ENCODE measurements at places on chromosomes 13 and 19. TPM values are rescaled to one million over a fixed set of nuclear protein-coding genes. Genes with fewer than 3 reads are reported as not detected.

GRCh38 chr19:1370579-1371361, 12.9 kb upstream of the NDUFS7 start:
- DNase-seq = no peak

DNA sequence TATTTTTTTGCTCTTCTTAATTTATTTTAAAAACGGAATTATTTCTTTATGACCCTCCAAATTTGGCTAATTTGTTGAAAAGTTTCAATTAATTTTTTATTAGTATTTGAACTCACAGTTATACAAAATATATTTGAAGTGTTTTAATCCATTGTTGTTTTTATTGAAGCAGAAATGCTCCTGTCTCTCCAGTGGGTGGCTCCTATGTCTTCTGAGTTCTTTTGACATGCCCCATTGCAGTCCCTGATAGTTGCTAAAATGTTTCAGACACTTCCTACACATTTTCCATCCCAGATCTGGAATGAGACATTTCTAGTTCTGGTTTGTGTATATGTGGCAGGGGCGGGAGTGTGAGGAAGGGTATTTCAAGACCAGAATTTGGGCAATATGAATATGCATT, 579.4 kb upstream of the PRR20A start:
- no peak for DNase-seq

GRCh38 chr19:29129148-29129547, 83.8 kb downstream of the UQCRFS1 start:
- DNase-seq = no peak

DNA sequence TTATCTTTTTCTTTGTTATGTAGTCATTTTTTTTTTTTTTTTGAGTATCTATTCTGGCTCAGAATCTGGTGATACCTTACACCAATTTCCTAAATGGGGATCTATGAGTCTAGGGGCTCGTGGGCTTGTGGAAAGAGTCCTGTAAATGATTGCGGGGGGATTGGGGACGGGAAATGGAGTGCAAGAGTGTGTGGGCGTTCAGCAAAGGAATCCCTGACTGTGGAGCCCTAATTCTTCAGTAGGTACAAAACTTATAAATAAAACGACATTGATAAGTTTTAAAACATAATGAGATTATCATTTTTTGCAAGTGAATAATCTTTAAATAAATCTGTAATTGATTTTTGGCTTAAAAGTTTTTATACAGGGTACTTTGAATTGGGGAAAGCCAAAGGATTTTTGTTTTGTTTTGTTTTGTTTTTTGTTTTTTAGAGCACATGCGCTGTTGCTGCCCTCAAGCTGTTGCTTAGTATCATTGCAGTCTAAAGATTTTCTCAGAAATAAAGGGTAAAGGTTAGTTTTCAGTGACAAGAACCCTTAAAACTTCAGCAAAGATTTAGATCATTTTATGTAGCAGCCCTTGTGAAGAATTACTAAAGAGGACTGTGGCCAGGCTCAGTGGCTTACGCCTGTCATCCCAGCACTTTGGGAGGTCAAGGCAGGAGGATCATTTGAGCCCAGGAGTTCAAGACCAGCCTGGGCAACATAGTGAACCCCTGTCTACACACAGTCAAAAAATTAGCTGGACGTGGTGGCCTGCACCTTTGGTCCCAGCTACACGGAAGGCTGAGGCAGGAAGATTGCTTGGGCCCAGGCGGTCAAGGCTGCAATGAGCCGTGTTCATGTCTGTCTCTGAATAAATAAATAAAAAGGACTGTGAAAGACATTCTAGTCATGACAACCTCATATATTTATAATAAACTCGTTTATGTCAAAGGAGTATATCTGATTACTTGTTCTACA, 1.7 kb downstream of the ERCC5 start:
- no peak for DNase-seq

GRCh38 chr19:41309180-41310032, 566 bp upstream of the CCDC97 start:
- no peak for DNase-seq

DNA sequence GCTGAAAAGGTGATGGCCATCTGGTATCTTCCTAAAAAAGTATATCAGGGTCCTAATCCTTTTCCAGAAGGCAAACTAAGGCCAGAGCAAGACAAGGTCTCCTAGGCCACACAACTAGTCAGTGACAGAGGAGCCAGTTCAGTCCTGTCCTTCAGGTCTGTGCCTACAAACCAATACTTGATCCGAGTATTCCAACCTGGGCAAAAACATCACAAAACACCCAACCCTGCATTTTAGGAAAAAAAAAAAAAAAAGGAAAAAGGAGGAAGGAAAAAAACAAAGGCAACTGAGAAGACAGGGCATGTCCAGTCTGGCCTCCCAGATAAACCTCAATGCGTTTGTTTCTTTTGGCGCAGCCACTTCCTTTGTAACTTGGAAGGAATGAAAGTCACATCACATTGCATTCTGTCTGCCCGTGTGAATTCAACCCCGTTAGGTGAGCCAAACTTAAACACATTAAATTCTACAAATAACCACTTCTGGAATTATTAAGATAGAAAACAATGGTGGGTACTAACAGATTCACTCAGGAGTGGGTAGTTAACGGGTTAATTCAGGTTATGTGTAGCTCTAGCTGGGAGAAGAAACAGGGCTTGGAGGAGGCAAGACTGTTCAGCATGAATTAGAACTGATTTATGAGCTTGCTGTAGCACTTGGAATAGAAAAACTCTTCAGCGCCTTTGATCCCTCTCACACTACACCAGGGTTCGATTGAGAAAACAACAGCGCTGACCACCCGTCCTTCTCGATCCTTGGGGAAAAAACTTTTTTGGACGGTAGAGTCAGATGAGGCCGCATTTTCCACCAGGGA, 43.0 kb upstream of the HNRNPA1L2 start:
- peak; percentile 30 for DNase-seq

GRCh38 chr19:41189425-41190065, 3.5 kb upstream of the CYP2S1 start:
- DNase-seq = no peak

DNA sequence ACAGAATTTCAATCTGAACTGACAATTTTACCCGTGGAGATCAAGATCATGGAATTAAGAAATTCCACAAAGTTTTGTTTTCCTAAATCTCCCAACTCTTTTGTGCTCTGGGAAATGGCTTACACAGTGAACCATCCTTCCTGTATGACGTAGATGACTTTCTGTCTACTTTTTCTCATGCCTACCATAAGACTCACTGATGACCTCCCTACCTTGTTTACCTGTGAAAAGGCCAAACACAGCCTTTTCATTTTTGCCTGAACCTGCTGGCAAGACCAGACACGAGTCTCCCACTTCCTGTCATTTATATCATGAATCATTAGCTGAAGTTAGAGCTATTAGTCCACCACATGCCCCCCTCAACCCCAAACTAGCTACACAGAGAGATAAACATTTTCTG, 4.6 kb upstream of the KBTBD6 start:
- no peak for DNase-seq

DNA sequence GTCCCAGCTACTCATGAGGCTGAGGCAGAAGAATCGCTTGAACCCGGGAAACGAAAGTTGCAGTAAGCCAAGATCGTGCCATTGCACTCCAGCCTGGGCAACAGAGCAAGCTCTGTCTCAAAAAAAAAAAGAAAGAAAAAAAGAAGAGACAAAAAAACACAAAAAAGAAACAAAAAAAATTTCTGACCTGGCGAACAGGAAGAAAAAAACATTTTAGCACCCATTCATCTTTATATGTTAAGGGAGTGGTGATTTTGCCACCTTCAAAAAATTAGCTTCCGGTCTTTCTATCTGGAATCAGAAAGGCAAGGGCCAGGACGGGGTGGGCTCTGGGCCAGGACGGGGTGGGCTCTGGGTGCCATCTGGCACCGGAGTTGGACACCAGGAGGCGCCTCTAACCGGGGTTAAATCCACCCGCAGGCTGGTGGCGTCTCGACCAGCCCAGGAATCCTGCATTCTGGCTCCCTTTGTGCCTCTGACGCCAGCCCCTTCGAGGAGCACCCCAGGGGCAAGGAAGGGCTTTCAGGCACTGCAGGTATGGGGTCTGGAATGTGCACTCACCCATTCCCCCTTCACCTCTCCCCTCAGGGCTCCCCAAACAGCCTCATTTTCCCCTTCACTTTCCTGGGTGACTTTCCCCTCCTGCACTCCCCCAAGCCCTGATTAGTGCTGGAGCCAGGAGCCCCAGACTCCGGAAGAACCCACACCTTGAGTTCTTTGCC, 10.4 kb upstream of the ZSWIM4 start:
- DNase-seq = peak; percentile 81

- DNase-seq = no peak
Observed at GRCh38 chr19:53576941-53577653, 39.2 kb downstream of the ZNF331 start.

- no peak for DNase-seq
Observed at GRCh38 chr19:10045371-10045770, 32.1 kb downstream of the RDH8 start.

DNA sequence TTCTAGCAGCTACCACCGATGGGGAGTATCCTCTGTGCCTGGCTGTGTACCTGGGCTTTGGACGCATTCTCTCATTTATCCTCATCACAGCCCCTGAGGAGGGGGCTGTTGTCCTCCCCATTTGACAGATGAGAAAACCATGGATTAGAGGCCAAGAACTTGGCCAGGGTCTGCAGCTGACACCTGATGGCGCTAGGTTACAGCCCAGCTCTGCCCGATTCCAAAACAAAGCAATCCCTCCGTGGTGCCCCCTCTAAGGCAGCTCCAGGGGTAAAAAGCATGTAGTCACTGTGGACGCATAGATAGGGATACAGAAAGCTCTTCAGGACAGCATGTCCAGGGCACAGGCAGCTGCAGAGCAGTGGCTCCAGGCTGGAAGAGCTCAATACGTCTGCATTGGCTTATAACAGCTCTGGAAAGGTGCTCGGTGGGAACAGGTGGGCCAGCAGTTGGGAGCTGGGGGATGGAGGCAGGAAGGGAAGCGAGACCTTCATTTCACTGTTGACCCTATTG, 35.4 kb upstream of the UQCRFS1 start:
- DNase-seq = no peak

DNA sequence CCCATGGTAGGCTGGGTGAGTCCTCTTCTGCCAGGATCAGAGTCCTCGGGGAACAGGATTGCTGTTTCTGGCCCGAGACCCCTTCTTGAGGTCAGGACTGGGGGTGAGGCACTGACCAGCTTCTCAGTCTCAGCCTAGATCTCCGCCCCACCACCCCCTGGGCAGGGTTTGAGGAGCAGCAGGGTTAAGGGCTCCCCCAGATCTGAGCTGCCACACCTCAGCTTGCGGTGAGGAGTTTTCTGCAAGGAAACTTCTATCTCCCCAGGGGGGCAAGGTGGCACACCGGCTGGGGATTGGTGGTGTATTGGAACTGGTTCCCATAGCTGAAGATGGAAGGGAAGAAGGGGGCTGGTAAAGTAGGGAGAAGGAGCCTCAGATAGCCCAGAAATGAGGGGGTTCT, 19.5 kb downstream of the CHST8 start:
- DNase-seq = no peak

DNA sequence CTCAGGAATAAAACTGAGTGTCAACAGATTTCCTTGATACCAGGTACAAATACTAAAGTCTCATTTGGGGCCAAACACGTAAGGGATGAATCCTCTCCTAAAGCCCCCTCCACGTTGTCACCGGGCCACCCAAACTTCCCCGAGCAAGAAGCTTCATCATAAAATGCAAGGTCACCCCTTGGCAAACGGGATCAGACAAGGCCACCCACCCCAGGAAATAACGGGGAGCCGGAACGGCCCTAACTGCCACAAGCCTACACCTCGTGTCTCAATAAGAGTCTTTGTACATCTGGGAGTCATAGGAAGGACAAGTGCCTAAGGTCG, 717 bp downstream of the EEF2 start:
- DNase-seq = no peak

DNA sequence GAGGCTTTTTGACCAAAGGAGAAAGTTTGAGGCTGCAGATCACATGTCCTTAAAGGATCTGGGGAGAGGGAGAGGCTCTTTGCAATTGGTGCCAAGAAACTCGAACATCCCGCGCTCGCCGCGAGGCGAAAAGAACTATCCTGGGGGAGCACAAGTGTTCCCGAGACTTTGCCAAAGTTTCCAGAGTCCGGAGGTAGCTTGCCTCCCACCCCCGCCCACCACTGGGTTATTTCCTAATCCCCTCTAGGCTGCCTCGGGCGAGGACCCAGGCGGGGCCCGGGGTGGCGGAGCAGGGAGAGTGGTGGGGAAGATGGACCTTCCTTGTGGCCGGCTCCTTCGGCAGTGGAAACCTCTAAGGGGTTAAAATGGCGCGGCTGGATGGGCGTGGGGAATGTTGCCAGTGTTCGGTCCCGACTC, 114.5 kb downstream of the KCNRG start:
- no peak for DNase-seq

DNA sequence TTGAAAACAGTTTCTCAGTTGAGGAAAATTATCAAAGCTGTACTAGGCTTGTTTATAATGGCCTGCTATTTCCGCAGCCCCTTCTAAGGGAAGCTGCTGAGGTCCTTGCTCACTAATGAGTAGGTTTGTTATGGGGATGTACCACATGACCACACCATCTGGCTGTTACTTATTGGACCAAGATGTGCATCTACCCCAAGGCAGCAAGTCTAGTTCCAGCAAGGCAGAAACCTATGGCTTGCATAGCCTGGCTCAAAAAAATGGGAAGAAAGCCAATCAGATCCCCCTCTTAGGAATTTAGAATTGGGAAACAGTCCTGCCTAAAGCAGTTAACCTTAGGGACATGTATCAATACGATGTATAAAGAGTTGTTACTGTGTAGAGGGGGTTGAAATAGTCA, 186.5 kb upstream of the SPRY2 start:
- no peak for DNase-seq

DNA sequence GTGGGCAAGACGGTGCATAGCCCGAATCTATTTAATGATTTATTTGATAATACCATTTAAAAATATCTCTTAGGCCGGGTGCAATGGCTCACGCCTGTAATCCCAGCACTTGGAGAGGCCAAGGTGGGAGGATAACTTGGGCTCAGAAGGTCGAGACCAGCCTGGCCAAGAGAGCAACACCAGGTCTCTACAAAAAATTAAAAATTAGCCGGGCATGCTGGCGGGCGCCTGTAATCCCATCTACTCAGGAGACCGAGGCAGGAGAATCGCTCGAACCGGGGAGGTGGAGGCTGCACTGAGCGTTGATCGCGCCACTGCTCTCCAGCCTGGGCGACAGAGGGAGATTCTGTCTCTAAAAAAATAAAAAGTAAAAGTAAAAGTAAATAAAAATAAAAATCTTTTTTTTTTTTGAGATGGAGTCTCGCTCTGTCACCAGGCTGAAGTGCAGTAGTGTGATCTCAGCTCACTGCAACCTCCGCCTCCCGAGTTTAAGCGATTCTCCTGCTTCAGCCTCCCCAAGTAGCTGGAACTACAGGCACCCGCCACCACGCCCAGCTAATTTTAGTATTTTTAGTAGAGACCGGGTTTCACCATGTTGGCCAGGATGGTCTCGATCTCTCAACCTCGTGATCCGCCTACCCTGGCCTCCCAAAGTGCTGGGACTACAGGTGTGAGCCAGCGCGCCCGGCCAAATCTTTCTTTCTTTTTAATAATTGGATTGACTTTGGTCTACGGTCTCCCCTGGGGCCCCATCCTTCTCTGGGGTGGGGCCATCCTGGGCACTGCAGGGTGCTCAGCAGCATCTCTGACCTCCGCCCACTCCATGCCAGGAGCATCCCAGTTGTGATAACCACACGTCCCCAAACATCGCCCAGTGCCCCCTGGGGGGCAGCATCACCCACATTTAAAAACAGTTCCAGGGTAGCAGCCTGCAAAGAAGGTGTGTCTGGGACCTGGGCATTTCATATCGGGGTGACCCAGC, 90.7 kb downstream of the GNG7 start:
- DNase-seq = no peak

- DNase-seq = no peak
Observed at GRCh38 chr19:3468211-3468610, 12.1 kb downstream of the SMIM24 start.

ZNF665 gene
- total RNA-seq = 3.7 TPM

STARD13 gene
- 7.0 TPM for total RNA-seq

CYSLTR2 gene
- not detected for total RNA-seq

ZSCAN4 gene
- total RNA-seq = not detected

LILRA1 gene
- total RNA-seq = not detected

SMIM17 gene
- total RNA-seq = not detected

ONECUT3 gene
- not detected for total RNA-seq
